Left lobe of liver (tissue), 2 donors: ENCODE measurements at places on chromosomes 5 and 9. TPM values are rescaled to one million over a fixed set of nuclear protein-coding genes. Genes with fewer than 3 reads are reported as not detected.

DNA sequence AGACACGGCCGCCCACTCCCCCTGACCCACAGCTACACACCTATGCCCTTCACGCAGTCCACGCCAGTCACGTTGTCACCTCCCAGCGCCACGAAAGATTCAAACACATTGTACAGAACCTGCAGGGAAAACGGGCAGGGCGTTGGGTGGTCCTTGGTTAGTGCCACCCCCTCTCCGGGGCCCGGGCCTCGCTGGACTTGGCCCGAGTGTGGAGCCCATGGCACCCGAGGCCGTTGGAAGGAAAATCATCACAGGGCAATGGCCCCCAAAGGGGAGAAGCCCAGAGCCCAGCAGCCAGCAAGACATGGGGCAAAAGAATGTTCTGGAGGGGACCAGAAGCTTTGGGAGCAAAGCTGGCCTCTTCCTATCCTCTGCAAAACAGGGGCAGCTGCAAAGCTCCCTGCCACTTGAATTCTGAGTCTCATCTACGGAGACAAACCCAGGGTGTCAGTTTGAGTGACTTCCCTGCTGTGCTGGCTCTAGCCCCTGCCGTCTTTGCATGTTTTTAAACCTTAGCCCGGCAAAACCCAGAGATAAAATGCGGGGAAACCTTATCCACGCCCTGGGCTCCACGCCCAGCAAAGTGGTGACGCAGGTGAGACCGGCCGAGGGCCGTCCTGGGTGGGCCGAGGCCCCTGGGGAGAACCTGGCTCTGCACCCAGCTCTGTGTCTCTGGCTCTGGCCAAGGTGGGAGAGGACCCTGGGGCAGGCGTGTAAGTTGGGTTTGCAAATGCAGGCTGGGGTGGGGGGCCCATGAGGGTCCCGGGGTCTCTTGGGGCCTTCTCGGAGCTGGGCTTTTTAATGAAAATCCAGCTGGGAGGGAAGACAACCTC lies 38.9 kb downstream of the SLC9A3 start:
- no peak for DNase-seq

DNA sequence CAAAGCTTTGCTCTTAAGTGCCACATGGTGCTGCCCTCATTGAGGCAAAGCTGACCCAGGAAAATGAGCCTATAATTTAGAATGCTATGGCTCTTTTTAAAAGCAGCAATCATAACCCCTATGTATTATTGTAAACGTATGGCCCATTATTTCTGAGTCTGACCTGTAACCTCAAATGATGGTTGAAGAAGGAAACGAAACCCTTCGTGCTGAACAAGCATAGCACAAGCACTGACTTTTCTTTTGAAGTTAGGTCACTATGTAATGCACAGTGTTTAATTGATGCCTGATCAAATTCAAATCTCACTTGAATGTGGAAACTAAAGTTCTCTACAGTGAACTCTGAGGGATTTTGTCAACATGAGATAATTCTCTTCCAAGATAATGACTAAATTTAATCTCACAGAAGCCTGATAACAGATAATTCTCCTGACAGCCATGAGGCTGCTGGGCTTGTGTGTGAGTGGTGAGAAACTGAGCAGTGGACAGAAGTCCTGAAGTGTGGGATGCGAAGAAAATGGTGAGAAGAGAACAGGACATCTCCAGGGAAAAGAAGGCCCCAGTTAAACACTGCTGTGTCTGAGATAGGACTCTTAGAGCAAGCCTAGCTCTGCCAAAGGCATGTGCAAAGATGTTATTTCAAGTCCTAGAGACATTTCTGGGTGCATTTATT lies 226.9 kb downstream of the MAN2A1 start:
- no peak for DNase-seq

GRCh38 chr5:152170350-152170749 lies 234.7 kb downstream of the NMUR2 start:
- no peak for DNase-seq

DNA sequence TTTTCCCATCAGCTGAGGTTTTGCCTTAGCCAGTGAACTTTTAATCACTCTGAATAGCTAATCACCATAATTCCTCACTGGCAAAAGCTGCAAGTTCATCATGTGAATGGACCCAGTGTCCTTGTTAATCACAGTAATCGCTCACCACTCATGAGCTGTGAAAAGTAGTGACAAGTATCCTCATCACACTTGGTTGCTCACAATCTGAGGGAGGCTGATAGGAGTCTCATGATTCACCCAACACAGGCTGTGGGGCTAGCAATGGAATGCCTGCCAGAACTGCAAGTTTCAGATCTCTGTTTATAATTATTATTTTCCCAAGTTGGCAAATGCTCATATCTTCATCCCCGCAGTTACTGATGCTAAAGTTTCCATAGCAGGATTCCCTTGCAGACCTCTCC lies 467.2 kb downstream of the KIF4B start:
- DNase-seq, result no peak

DRD1 gene
- total RNA-seq, result 0.13 TPM

GRCh38 chr9:83196946-83197345 lies 134.0 kb upstream of the RASEF start:
- no peak for DNase-seq

SV2C gene
- not detected for total RNA-seq

DNA sequence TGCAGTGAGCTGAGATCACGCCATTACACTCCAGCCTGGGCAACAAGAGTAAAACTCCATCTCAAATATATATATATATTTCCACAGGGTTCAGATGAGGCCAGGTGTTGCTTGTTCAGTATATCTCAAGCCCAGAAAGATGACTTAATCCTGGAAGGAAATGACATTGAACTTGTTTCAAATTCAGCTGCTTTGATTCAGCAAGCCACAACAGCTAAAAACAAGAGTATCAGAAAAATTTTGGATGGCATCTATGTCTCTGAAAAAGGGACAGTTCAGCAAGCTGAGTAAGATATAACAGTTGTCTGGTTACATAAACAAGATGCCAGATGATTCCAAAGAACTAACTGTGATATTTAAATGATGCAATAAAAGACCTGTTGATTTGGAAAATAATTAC lies 352.0 kb downstream of the KCTD16 start:
- DNase-seq, result no peak

IL4 gene
- not detected for total RNA-seq

BSPRY gene
- total RNA-seq, result 0.33 TPM

GRCh38 chr9:80841888-80842287 lies 847.5 kb downstream of the TLE1 start:
- DNase-seq, result no peak

- no peak for DNase-seq
These were observed 359.2 kb upstream of the ACTBL2 start for GRCh38 chr5:57841676-57842363.

PCA3 gene
- total RNA-seq, result 0.60 TPM

- no peak for DNase-seq
These were observed 110.6 kb downstream of the MLLT3 start for GRCh38 chr9:20511686-20512085.

GRCh38 chr5:34522599-34523386 lies 133.3 kb upstream of the RAI14 start:
- DNase-seq, result peak; percentile 58

DNA sequence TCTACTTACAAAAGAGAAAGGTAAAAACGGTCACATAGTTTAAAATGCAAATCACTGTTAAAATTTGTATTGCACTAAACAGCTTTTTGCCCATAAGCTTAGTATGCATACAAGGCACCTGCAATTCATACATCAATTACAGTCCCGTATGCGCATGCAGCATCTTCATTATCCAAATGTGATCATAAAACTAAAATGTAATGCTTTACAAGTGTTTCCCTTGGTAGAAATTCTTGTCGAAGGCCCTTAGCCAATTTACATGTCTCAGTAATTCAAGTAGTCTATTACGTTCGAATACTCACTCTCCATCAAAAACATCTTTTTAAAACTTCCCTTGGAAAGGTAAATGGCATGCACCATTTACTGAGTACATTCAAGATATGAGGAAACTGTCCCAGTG lies 32.6 kb downstream of the TRPM6 start:
- DNase-seq, result no peak

DNA sequence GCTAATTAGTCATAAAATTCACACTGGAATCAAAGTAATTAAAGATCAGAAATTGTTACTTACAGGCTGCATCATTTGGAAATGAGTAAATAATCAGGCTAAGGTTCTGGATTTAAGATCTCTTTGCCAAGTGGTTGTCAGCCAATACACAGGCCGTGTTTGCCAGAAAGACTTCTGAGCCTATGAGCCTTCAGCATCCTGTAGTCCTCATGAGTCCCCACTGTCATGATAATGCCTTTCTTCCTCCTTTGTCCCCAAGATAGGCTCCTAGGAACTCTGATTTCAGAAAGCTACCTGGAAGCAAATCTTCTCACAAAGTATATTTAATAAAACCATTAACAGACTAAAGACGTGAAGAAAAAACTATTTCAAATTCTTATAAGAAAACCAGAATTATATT lies 810.5 kb downstream of the DNAH5 start:
- DNase-seq, result no peak

- no peak for DNase-seq
These were observed 408.1 kb upstream of the CTNND2 start for GRCh38 chr5:12312343-12312742.
